ENCODE measurements at places on chromosomes 5 and 9.

DNA sequence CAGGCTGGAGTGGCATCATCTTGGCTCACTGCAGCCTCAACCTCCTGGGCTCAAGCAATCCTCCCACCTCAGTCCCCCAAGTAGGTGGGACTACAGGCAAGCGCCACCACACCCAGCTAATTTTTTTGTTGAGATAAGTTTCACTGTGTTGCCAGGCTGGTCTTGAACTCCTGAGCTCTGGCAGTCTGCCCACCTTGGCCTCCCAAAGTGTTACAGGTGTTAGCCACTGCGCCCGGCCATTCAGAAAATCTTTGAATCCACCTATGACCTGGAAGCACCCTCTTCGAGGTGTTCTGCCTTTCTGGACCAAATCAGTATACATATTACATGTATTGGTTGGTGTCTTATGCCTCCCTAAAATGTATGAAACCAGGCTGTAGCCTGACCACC is 61.4 kb downstream of the KIAA1958 start:
- DNase-seq: no peak

DNA sequence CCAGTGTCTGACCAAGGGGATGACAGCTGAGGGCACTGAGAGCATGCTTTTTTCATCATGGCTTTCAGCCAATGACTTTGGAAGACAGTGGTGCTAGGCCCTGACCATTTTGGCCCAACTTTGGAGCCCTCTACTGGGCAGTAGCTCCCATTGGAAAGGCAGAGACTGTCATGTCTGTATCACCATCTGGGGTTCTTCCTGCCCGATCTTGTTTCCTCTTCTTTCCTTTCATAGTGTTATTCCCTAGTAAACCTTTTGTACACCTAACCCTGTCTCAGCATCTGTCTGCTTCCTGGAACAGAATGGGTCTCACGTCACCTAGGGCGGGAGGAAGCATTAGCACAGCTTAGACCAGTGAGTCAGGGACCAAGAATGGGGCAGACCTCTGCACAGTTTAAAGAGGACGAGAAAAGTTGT is 97.4 kb upstream of the MAST4 start:
- no peak for DNase-seq

DNA sequence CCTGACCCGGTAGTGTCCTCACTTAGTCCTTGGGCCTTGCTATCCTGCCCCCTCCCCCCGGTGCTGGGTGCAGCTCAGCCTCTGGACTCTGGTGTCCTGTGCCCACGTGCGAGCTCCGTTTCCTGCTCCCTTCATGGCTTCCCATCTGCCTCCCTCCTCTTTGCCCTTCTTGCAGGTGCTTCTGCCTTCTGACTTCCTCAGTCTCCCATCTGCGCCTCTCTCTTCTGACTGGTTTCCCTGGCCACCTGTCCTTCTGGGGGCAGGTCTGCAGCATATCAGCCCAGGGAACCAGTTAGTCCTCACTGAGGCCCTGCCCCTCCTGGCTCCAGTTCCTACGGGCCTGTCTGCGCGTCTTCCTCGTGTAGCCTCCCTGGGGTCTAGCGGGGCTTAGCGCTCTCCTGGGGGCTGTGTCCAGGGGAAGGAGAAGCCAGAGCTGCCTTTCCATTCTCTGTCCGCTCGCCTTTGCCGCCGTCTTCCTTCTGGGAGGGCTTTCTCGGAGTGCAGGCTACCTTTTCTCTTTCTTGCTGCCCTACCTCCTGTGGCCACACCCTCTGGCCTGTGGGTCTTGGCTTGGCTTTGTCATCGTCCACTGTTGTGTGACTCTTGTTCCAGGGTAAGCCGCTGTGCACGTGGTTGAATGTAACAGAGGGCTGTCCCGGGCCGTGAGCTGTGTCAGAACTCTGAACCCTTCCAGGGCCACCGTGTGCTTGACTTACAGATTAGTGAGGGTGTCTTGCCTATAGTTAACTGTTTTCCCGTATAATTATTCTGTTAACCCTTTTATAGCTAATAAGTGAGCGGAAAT is 51.8 kb downstream of the EHMT1 start:
- DNase-seq: no peak

DNA sequence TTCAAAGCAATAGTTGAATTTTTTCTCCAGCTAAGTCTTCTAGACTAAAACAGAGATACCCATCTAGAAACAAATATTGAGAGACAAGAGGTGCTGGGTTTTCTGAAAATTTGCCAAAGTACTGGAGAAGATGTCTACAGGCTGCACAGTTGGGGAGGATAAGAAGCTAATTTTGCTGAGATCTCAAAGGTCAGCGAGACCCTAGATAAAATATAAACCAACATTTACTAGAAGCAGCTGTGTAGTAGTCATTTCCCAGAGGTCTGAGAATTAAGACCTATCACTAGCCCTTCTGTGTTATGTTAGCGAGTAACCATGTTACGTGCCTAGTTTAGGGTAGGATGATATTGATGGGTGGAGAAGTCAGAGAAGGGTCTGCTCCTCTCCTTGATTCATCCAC is 208.5 kb upstream of the TNC start:
- DNase-seq: no peak

- no peak for DNase-seq
Observed at GRCh38 chr9:90457386-90458190, 185.0 kb downstream of the DIRAS2 start.

GRCh38 chr9:94921092-94921471 is 194.6 kb downstream of the AOPEP start:
- DNase-seq: no peak

DNA sequence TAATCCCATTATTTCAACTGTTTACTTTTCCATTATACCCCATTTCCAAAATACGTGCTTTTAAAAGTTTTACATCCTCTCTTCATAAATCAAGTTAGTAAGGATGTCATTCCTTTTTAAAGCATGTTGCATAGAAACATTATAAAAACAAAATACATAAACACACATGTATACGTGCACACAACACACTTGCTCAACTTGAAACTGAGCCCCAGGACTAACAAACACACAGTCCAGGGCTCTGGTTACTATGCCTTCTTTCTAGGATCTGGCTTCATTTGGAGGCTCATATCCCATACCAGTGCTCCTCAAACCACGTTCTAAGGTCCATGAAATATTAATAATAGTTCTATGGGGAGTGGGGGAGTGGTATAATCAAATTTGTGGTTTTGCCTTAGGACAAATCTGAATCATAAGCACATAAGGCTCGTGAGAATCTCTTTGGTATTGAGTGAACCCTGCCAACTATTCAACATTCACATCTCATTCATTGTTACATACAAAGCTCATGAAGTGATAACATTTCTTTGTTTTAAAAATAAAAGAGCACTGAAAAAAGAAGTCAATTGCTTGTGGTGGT is 55.2 kb downstream of the NFIB start:
- no peak for DNase-seq

DNA sequence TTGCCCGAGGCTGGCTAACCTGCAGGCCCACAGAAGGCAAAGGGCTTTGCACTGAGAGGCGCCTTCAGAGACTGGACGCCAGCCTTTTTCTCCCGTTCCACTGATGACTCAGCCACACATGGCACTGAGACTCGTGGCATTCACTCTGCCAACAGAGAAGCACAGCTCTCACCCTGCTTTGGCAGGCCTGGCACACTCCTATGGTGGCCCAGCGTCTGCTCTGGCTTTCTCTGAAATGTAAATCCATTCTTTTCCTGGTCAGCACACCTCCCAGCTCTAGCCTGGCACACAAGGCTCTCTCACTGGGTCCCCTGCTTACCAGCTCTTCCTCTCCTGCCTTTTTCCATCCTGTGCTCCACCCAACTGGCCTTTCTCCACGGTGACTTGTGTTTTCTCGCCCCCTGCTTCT is 5.9 kb upstream of the MELK start:
- DNase-seq: no peak

DNA sequence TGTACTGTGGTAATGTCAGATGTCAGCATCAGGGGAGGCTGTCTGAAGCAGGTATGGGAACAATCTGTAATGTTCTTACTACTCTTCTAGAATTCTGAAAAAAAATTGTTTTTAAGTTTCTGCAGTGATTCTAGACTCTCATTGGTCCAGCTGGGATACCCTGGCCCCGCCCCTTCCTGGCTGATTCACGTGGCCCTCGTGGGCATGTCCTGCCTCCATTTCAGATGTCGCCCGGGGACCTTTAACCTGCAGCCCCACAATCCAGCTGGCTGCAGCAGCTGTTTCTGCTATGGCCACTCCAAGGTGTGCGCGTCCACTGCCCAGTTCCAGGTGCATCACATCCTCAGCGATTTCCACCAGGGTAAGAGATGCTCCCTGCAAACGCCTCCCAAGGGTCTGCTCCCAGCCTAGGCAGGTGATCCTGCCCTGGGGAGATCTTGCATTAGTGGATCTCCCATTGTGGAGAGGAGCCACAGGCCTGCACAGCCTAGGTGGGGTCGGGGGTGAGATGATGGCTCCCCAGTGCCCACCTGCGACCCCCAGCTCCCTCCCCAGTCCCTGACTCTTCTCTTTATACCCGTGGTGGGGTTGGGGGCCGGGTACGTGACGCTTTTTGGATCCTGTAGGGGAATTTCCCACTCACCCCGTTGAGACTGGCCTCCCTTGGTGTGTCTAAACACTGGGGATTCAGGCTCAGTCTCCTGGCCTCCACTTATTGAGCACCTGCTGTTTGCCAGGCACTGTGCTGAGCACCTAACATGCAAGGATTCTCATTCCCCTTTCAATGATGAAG is 36.5 kb downstream of the LAMC3 start:
- DNase-seq: no peak

DNA sequence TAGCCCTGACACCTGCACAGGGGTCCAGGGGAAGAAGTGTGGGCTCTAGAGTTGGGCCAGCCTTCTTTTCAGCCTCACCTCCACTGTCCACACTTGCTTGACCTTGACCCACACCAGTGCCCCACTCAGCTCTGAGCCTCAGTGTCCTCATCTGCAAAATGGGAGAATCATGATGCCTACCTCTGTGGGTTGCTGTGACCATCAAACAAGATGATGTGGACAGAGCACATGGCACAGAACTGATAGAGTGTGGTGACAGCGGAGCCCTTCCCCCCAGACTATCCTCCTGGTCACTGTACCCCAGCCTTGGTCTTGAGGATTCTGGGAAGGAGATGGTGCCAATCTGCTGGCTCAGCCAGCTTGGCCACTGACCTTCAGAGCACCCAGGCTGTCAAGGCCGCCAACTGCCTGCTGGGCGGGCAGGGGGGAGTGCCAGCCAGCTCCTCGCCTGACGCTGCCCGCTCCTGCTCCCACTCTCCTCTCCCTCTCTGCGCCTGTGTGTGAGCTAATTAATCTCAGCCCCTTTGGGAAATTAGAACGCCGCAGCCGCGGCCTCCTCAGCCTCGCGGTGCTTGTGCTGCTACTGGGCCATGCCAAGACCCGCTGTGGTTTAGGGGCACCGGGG is 16.7 kb downstream of the CXXC5 start:
- DNase-seq: no peak

GRCh38 chr5:90356622-90357021 is 52.9 kb downstream of the CETN3 start:
- DNase-seq: no peak

GRCh38 chr5:43711496-43711895 is 108.5 kb downstream of the NNT start:
- no peak for DNase-seq

DNA sequence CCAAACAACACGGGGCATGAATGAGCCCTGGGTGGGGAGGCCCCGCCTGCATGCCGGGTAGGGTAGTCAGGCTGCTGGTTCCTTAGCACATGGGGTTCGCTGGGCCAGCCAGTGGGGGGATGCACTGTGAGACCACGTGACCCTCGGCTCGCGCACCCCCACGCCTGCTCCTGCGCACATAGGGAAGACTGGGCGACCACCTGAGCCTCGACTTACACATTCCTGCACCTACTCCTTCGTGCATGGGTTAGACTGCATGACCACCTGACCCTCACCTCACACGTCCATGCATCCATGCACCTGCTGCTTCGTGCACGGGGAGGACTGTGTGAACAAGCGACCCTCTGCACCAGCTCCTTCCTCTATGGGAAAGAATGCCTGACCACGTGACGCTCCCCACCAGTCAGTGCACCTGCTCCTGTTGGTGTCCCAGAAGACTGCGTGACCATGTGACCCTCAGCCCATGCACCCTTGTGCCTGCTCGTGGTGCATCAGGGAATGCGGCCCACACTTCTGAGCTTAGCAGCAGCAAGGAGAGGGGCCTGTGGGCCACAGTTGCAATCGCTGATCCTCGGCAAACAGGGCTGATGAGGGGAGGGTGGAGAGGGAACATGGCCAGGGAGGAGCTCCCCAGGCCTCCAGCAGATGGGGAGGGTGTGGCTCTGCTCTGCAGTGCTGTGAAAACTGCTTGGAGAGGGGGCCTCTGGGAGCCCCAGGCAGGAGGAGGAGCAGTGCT is 18.1 kb downstream of the LPCAT1 start:
- DNase-seq: no peak

GRCh38 chr9:110555551-110556331 is 23.8 kb downstream of the SVEP1 start:
- no peak for DNase-seq

DNA sequence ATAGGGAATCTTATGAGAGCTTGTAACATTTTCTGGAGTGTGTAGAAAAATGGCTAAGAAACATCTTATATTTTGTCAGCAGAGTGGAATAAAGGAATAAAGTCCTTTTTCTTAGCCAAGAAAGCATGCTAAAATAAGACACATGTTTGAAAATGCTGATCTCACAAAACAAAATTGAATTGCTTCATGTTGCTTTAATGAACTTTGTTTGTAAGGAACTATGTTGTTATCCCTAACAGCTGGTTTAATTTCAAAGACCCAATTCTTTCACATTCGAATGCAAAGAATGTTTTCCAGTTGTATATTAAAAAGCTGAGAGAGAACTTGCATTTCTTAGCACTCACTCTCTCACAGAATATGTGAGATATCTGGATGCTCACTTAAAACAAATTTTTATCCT is 107.6 kb downstream of the MUSK start:
- DNase-seq: no peak

DNA sequence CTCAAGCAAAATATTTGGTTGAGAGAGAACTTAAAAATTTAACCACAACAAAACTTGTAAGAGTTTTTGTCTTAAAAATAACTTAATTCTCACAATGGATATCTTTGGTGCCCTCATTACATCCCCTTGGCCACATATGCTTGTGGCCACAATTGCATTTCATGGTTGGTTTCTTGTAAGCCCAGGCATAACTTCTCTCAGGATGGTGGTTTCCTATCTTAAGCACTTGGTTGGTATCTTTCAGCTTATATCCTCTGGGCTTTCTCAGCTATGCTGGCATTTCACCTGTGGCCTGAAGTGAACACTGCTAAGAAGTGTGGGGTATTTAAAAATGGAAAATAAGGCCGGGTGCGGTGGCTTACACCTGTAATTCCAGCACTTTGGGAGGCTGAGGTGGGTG is 212.4 kb upstream of the MEF2C start:
- no peak for DNase-seq

- DNase-seq: no peak
Observed at GRCh38 chr9:93309889-93310425, 126.0 kb downstream of the WNK2 start.

DNA sequence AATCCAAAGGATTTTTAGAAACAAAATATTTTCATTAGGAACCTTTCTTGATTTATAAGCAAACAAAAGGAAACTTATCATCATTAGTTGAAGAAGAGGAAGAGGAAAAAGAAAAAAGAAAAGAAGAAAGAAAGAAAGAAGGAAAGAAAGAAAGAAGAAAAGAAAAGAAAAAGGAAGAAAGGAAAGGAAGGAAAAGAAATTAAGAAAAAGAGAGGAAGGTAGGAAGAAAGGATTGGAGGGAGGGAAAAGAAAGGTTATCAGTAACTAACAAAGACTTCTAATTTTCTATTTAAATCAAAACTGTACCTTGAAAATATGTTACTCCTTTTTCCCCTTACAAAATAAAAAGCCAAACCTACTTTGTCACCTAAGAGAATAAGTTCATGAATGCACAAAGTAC is 10.0 kb downstream of the EBF1 start:
- DNase-seq: no peak

Data from NCI-H1092 (cell line).